Natural killer cell (primary cell): ENCODE measurements at places on chromosomes 2 and 18. TPM values are rescaled to one million over a fixed set of nuclear protein-coding genes. Genes with fewer than 3 reads are reported as not detected.

GRCh38 chr18:70220628-70221027, 15.1 kb upstream of the RTTN start:
- H3K4me3 ChIP-seq = no peak overlapping the region
- H3K27me3 ChIP-seq = peaks cover 2% of the 10 kb centered on the region
- no peaks in the 10 kb centered on the region for H3K36me3 ChIP-seq
- H3K27ac ChIP-seq = no peak overlapping the region
- no peak for DNase-seq

DNA sequence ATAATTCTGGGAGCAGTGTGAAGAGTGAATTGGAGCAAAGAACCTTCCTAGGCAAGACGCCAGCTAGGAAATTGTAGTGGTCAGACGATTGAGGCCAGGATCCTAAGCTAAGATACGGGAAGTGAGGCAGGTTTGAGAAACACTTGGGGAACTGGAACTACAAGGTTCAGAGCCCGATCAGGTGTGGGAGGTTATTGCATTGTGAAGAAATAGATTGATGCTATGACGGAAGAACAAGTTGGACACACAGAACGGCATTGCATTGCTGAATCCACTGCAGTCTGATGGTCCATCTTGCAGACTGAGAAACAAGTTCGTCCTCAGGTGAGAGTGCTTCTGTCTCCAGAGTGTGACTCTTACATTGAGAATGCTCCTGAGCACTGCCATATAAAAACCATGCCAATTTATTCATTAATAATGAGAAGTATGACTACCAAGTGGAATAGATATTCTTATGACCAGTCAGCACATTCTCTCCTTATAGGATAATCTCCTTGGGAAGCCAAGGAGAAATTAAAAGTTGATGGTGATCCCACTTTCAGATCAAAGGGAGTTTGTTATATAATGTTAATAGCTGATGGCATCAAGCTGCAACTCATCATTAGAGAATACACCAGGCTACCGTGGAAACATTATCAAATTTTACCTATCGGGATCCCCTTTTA, 30.9 kb downstream of the ANTXR1 start:
- H3K36me3 ChIP-seq = no peaks in the 10 kb centered on the region
- no peak overlapping the region for H3K4me3 ChIP-seq
- H3K27me3 ChIP-seq = no peaks in the 10 kb centered on the region
- H3K4me1 ChIP-seq = no peaks in the 10 kb centered on the region
- no peak overlapping the region for H3K27ac ChIP-seq

Gene RESP18
- total RNA-seq = not detected

GRCh38 chr2:168884975-168885374, 5.3 kb downstream of the SPC25 start:
- H3K4me3 ChIP-seq = no peak overlapping the region
- H3K36me3 ChIP-seq = no peaks in the 10 kb centered on the region
- no peak overlapping the region for H3K27ac ChIP-seq
- no peaks in the 10 kb centered on the region for H3K27me3 ChIP-seq
- H3K4me1 ChIP-seq = peaks cover 4% of the 10 kb centered on the region
